Hematopoietic multipotent progenitor cell (in vitro differentiated cells): ENCODE measurements at places on chromosomes 3 and 15.

DNA sequence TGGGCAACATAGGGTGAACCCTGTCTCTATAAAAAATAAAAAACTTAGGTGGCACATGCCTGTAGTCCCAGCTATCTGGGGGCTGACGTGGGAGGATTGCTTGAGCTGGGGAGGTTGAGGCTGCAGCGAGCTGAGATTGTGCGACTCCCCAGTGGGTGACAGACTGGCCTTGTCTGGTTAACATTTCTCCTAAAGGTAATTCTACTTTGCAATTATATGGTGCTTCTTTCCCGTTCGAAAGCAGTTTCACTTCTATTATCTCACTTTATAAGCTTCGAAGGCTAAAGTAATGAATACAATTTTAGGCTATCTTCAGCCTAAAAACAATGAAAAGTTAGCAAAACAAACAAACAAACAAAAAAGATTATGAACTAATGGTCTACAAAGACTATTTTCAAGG, 35.3 kb downstream of the COMMD2 start:
- DNase-seq: no peak

GRCh38 chr3:133832802-133833144, 27.2 kb downstream of the SRPRB start:
- no peak for DNase-seq

GRCh38 chr3:184134746-184135148, 411 bp upstream of the EIF2B5 start:
- DNase-seq: no peak

DNA sequence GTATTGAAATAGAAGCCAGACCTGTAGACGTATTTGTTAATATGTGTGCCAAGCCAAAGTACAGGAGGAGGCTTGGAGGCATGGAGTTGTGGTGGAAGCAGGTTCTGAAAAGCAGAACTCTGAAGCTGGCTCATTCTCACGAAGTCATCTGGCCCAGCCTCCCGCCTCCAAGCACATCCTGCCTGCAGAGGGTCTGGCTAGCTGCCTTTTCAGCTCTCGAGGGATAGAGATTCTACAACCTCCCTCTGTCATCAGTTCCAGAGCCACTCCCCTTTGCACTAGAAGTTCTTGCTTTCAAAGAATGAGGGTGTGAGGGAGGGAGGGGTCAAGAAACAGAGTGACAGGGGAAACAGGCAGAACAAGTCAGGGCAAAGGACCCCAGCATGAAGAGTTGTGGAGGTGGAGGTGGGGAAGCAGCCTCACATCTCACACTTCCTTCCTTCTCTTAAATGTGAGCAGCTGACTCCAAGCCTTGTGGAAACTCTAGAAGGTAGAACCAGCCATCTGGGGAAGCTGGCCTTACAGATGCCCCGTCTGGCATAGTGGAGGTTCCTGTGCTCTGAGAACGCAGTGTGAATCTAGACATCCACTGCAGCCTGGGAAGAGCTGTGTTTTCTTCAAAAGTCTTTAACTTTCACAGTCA, 95.3 kb downstream of the SLC49A4 start:
- DNase-seq: no peak

DNA sequence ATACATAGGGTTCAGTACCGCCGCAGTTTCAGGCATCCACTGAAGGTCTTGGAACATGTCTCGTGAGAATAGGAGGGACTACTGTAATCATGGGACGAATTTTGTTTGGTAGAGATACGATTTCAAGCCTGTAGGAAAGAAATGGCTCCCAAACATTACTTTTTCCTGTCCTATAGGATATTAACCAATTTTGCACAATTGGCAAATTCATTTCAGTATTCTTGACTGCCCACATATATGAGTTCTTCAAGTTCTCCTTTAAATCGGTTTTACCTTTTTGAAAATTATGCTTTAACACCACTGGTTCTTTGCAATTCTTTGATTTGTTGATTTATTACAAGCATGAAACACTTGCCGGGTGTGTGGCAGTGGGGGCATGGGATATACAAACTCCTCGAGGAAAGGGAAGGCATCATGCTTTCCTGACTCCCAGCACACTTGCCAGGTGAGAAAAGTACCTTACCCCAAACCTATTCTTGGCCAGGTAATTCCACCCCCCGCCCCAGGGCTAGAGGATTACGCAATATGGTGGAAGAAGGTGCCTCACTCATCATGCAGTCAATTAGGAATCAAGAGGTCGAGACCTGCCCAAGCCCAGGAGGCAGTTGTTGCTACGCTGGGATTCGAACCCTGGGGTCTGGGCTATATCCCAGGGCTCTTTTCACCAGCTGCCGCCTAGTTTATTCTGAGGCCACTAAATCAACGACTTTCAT, 584 bp upstream of the LARS2 start:
- no peak for DNase-seq

DNA sequence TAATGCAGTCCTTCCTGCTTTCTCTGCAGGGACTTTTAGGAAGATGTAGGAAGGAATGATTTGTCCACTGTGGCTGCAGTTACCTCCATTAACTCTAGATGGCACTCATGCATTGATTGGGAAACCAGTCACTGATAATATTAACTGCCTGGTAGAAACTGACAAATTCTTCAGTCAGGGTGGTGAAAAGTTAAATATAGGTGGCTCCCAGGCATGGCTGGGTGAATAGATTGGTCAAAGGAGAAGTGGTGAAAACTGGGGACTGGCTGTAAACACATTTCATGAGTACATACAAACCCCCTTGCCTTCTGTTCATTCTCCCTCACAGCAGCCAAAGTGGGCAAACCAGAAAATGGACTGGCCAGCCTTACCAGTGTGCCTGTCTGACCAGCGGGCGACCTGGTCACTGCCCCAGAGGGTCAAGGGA, 333.4 kb downstream of the THSD4 start:
- DNase-seq: no peak

- no peak for DNase-seq
Measured at GRCh38 chr3:37982331-37982730, 8.3 kb upstream of the VILL start.

- no peak for DNase-seq
Measured at GRCh38 chr3:161890147-161890625, 393.6 kb downstream of the OTOL1 start.

DNA sequence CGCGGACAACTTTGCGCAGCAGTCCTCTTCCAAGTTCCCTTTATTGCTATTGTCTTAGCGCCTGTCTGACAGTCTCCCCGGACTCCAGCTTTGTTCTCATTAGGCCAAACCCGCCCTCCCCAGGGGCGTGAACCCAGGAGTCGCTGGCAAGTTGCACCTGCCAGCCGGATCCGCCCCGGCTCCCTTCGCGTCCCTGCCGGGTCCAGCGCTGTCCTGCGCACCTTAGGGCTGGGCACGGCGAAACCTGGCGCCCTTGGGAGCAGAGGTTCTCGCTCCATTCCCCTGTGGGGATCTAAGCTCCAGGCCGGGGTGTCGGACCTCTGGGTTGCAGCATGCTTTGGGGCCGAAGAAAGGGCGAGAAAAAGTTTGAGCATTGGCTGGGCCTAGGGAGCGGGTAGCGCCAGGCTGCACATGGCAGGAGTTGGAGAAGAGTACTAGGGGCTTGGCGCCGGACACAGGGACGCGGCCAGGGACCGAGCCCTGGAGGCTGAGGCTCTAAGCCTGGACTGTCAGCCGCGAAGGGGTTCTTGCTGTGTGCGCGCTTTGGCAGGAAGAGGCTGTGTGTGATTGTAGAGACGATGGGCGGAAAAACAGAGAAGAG, 335.1 kb upstream of the THRB start:
- DNase-seq: no peak

DNA sequence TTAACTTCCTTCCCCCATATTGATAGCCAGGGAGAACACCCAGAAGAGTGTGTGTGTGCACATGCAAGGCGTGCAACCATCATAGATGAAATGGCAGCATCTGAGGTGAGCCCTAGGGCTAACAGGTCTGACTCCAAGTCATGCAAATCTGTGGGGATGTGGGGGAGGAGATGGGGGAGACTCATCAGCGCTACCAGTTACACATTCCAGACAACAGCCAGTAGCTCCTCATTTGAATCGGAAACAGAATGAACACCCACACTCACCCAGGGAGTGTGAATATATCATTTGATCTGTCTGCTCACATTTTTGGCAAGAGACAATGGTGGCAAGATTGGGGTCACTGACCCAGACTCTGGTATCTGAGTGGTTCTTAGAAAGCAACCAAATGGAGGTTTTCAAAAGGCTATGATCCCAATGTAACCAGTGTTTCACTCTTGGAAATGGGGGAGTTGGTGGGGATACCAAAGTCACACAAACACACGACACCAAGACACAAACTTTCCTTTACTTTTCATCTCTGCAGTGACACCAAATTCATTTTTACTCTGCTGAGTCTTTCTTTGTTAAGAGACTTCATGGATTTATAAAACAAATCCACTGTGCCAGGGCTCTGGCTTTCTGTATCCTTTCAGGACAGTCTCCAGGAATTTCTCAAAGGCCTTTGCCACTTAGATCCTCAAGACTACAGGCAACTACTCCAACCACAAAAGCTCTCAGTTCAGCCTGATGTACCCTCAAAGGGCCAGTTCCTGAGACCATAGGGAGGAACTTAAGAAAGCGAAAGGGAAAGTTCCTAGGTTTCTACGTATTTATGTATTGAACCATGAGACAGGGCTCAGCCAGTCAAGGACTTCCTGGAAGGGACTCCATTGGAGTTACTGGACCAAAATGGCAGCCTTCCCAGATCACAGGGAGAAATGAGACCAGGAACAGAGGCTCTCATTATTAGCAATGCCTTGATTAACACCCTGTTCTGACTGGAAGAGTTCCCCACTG, 2.2 kb downstream of the CDCP1 start:
- DNase-seq: no peak

GRCh38 chr15:99981839-99982658, 248.8 kb upstream of the LYSMD4 start:
- no peak for DNase-seq

- no peak for DNase-seq
Measured at GRCh38 chr3:53791317-53791716, 54.9 kb downstream of the CHDH start.

DNA sequence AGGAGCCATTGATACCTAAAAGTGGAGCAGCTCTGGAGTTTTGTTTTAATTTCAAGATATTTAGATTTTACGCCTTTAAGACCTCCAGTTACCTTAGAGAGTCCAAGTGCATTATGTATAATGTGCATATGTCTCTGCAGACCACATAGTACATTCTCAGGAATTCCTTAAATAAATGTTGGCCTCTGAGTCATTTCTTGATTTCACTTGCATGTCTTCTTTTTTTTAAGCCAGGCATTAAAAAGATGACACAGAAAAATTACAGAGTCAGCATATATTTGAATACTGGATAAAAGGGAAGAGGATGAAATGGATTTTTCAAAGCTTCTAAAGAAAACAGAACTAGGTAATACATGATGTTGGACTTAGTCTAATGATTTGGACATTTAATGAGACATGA, 125.2 kb downstream of the TMCO5A start:
- DNase-seq: no peak

DNA sequence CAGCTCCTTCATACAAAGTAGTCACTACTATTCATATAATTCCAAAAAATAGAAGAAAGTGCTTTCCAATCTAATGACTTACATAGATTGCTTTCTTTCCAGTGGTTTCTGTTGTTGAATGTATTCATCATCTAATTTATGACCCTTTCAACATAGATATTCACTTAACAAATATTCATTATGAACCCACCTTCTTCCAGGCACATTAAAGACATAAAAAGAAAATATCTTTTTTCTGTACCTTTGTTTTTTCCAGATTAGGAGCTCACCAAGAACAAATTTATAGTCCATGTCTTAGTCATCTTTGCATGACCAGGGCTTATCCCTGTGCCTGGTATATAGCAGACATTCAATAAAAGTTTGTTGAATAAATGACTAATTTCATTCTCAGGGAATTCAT, 32.4 kb upstream of the PDZRN3 start:
- no peak for DNase-seq

DNA sequence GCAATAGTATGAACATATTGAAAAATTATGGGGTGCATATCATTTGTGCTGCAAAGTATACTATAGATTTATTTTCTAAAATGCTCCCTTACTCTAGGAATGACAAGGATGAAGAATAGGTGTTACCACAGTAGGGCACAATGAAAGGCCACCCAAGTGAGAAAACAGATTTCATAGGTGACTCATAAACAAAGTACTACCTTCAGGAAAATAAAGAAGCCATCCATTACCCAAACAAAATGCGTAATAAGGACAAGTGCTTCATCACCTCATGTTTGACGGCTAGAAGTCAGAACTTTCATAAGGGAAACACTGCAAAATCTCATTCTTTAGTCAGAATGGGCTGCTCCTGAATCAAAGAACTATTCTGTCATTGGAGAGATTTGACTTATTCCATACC, 116.6 kb downstream of the MFSD1 start:
- no peak for DNase-seq

- no peak for DNase-seq
Measured at GRCh38 chr15:52005748-52006701, 13.0 kb upstream of the MAPK6 start.

DNA sequence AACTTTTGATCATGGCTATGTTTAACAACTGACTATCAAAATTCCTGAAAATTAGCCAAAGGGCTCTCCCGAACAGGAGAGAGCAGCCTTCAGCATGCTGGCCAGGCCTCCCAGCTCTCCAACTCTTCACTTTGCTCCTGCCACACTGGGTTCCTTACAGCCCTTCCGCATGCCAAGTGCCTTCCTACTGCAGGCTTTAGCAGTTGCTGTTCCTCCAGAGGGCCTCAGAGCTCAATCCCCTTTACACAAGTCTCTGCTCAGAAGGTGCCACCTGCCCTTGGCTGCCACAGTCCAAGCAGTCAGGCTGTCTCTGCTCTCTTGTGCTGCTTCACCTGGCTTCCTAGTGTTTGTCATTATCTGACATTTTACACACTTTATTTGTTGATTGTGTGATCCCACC, 553.1 kb upstream of the PPP2R3A start:
- no peak for DNase-seq

GRCh38 chr15:63126726-63127125, 5.1 kb downstream of the LACTB start:
- DNase-seq: no peak

DNA sequence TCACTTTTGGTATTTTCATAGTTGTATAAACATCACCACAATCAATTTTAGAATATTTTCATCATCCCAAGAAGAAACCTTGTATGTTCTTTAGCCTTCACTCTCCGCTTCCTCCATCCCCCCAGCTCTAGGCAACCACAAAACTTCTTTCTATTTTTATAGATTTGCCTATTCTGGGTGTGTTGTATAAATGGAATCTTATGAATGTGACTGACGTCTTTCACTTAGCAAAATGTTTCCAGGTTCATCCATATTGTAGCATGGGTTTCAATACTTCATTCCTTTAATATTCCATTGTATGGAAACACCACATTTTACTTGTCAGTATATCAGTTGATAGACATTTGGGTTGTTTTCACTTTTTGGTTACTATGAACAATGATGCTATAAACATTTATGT, 335.8 kb upstream of the GOLIM4 start:
- no peak for DNase-seq

DNA sequence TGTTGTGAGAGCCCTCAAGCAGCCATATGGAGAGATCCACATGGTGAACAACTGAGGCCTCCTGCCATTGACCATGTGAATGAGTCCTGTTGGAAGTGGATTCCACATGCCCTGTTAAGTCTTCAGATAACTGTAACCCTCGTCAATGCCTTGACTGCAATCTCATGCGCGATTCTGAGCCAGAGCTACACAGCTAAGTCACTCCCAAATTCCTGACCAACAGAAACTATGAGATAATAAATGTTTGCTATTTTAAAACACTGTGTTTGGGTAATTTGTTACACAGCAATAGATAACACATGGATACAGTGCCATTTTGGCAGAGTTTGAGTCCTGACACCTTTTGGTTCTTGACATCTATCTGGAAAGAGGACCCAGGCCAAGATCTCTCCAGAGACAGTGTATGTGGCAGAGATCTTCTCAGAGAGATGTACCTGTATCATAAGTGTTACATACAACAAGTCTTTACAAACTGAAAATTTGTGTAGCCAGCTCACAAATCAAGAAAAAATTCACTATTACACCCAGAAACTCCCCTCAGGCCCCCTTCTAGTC, 34.5 kb upstream of the BNC1 start:
- DNase-seq: no peak
